ENCODE measurements at places on chromosomes 12 and 14.

DNA sequence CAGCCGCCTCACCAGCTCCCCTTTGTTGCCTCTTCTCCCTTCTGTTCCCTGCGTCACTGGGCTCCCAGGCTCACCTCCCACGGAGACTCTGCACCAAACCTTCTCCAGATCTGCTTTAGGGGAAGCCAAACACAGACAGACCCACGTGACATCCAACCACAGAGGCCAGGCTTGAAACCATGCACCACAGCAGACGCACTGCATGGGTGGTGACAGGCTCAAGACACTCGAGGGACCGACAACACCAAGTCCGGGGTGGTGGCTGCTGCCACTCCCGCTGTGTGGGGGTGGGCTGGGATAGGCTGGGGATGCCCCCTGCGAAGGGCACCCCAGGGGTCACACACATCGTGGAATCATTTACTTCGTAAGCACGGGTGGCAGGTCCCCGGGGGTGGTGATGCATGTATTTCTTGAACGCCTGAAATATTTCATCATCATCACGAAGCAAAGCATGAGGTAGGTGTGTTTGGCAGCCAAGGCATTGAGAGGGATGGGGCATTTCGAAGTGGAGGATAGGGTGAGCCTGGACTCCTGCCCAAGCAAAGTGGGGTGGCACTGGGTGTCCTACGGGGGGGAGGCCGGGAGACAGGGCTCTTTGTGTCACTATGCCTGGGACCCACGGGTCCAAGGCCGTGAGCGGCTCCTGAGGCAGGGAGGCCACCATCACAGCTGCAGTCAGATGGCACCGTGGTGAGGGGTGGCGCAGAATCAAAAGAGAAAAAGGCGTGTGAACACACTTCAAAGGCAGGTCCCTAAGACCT, 66.8 kb upstream of the RFLNA start:
- no peak for DNase-seq

GRCh38 chr12:124594851-124595250, 27.4 kb upstream of the NCOR2 start:
- no peak for DNase-seq

DNA sequence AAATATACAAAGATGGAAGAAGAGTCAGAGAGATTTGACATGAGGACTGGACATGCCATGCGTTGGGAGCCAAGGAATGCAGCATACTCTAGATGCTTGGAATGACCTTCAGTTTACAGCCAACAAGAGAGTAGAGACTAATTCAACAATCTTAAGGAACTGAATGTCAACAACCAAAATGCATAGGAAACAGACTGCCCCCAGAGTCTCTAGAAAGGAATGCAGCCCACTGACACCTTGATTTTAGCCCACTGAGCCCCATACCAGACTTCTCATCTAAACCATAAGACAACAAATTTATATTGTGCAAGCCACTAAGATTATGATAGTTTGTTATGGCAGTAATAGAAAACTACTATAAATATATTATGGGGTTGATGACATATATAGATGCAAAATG, 611.2 kb downstream of the RPS29 start:
- DNase-seq, result no peak

DNA sequence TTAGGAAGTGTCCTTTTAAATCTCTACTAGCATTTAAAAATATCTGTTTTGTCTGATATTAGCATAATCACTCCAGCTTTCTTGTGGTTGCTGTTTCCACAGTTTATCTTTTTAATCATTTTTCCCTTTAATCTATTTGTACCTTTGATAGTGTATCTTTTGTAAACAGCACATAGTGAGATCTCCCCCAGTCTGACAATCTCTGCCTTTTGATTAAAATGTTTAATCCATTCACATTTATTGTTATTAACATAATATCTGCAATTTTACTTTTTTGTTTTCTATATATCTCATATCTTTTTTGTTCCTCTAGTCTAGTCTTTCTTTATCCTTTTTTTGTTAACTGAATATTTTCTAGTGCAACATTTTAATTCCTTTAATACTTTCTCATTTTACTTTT, 104.2 kb downstream of the RPS6KA5 start:
- no peak for DNase-seq

DNA sequence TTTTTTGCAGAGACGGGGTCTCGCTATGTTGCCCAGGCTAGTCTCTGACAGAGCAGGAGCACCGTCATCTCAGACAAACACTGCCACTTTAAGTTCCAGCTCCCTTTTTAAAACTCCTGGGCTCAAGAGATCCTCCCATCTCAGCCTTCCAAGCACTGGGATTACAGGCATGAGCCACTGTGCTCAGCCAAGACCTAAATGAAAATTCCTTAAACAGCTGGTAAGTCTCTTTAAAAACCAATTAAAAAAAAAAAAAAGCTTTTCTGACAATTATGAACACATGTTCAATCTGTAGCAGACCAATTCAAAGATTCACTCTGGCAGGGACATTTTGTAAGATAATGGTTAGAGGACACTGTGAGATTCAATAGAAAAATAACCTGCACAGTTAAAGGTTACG, 77.8 kb downstream of the HECTD4 start:
- DNase-seq, result no peak

All from breast epithelium (tissue), 4 donors.